ENCODE measurements at places on chromosomes 5 and 9.

GRCh38 chr5:154166901-154167791 is 23.4 kb upstream of the GALNT10 start:
- no peak for DNase-seq

DNA sequence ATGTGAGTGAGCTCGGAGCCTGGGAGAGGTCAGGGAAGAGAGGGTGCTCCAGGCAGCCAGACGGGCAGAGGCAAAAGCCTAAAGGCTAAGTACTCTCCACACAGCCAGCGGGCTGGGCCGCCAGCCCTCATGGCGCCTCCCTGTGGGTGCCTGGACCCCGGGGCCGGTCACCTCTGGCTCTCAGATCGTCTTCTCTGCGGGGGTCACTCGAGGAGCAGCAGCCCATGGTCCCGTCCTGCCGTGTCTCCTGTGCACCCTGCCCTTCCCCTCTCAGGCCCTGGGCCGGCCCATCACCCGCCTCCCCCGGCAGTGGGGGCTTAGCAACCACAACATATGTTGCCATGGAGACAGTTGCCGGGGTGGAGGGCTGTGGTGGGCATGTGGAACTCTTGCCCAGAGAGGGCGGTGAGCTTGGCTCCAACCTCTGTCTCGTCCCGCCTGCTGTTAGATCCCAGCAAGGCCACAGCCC is 4.2 kb downstream of the AK1 start:
- DNase-seq: no peak

DNA sequence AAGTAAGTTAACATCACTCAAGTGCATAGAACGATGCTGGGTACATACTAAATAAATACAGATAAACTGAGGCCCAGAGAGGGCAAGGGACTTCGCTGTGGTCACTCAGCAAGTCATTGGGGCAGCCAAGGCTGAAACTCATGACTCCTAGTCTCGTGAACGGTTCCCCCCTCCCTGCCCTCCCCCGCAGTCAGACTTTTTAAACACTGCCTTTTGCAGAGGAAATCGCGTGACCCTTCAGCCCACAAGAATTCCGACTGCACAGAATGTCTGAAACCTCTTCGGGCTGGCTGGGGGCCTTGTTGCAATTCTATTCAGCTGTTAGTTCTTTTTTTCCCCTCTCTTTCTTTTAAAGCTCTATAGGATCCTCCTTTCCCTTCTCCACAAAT is 28.1 kb downstream of the NEK6 start:
- DNase-seq: no peak

- DNase-seq: no peak
Measured at GRCh38 chr5:87184605-87185004, 83.1 kb upstream of the RASA1 start.

GRCh38 chr9:114263853-114264510 is 58.9 kb upstream of the ORM1 start:
- no peak for DNase-seq

GRCh38 chr5:42879291-42879690 is 67.6 kb upstream of the SELENOP start:
- no peak for DNase-seq

- DNase-seq: no peak
Measured at GRCh38 chr9:89439571-89439970, 58.3 kb downstream of the SEMA4D start.

DNA sequence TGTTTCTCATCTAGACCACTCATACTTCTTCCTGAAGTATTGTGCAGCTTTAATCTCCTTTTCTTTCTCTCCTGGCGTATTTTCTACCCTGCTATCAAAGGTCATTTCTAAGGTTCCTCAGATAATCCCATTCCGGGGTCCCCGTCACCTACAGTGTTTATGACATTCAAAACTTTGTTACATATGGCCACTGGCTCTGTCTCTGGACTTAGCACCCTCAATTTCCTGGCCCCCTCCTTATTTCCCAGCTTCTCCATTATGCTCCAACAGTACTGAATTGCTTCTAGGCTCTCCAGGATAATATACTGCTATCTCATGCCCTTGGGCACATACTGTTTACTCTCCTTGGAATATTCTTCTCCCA is 31.2 kb downstream of the RFK start:
- no peak for DNase-seq

DNA sequence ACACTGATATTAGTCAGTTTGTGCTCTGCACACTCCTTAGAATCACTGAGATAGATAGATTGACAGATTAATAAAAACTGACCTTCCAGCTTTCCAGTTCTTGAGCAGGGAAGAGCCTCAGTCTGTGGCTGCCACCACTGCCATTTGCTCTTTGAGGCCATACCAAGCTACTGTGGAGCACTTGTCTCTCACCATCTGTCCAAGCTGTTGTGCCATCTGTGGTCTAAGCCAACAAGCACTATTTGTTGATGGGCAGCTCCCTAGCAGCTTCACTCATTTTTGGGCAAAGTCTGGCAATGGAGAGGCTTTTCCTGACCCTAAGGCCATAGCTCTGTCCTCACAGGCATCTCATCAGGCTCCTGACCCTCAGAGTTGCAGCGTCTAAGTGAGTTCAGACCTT is 30.4 kb downstream of the HTR1A start:
- no peak for DNase-seq

GRCh38 chr5:132227485-132228240 is at the start of gene P4HA2:
TSS of gene P4HA2 (minus strand) at chr5:132227853. CDS start at chr5:132218626, 9,227 bp downstream.
- peak; percentile 45 for DNase-seq

DNA sequence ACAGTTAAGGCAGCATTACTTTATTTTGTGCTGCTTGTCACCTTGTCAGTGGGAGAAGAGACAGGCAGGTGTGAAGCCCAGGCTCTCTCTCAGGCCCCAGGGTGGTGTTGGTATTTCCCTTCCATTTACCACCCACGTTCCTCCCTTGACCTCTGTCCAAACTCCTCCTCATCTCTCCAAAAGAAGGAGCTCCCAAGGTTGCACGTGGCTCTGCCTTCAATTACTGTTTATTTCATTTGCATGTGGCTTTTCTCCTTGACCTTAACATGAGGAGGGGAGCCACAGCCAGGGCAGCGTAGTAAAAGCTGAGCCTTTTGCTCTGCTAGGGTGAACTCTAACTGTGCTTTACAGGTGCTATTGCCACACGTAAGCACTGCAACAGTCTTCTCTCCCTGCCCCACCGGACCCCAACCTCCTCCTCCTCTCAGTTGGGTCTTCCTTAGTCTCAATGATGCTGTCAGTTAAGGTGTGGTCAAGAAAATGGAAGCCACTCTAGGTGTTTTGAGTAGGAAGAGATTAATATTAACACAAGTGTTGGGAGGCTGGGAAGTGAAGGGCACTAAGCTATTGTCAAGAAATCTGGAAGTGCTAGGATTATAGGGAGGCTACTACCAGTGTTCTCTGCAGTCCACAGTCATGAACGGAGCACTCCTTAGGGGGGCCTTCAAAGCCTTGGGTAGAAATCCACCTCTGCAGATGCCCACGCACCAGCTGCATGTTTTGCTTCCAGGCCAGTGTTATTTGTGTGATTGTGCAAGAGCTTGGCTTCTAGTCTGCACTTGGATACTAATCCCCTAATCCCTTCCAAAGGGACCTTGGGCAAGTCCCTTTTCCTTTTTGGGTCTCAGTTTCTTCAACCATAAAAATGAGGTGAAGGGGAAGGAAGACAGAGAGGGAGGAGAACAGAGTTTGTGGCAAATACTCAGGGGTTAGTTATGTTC is 3.9 kb upstream of the ALDH1B1 start:
- DNase-seq: no peak

DNA sequence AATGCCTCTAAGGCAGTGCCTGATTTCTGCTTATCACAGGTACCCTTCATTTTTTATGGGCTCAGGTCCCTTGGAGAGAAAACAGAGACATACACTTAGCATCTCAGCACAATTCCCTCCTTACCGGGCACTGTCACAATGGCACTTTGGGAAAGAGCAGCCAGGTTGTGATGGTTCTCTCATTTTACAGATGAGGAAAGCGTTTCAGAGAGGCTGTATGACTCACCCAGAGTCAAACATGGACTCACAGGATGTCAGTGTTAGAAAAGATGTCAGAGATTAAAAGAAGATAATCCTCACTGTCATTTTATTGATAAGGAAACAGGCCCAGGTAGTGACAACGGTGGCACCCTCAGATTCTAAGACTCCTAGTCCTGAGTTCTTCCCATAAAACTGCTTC is 12.0 kb upstream of the SLC31A2 start:
- DNase-seq: no peak

DNA sequence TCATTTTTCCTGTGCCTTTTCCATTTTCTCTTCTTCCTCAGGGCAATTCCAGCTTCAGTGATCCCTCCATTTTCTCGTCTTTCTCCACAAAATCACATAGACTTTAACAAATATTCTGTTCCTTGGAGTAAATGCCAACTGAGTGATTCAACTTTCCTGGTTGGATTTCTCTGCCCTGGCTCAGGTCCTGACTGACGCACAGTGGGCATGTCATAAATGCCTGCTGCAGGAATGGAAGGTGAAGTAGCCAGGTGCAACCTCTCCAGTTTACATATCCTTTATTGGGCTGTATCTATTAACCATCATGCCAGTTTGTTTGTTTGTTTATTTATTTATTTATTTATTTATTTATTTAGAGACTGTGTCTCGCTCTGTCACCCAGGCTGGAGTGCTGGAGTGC is 95.1 kb downstream of the MEF2C start:
- DNase-seq: no peak

GRCh38 chr5:26563979-26564378 is 474.4 kb downstream of the CDH9 start:
- no peak for DNase-seq

DNA sequence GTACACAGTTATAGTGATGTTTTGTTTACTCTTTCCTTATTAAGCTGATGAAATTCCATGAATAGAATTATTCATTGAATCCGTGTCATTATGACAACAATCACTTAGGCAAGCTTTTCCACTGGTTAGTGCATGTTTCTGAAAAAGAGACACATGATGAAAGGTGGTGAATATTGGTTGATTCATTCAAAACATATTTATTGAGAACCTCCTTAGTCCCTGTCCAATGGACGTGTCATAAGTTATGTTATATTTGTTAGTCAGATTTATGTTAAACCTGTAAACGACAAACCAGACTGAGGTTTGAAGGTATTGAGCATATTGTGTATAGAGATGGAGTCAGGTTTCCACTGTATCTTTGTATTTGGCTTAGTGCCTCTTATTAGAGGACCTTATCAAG is 1888.9 kb upstream of the CDH6 start:
- DNase-seq: no peak

DNA sequence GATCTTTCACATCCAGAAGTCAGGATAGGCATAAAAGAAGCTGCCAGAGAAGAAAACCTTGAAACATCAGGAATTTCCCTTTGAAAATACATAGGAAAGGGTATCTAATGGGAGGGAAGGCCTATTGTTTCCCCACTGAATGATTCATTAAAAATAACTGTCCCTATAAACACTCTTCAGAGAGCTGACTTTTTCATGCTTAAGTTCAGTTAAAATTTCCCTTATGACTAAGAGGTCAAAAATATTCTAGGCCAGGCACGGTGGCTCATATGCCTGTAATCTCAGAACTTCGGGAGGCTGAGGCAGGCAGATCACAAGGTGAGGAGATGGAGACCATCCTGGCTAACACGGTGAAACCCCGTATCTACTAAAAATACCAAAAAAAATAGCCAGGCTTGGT is 499.5 kb downstream of the ENC1 start:
- no peak for DNase-seq

- DNase-seq: no peak
Measured at GRCh38 chr9:127813686-127814226, 11.1 kb downstream of the FPGS start.

GRCh38 chr5:68225188-68225910 is 9.8 kb downstream of the PIK3R1 start:
- DNase-seq: no peak

DNA sequence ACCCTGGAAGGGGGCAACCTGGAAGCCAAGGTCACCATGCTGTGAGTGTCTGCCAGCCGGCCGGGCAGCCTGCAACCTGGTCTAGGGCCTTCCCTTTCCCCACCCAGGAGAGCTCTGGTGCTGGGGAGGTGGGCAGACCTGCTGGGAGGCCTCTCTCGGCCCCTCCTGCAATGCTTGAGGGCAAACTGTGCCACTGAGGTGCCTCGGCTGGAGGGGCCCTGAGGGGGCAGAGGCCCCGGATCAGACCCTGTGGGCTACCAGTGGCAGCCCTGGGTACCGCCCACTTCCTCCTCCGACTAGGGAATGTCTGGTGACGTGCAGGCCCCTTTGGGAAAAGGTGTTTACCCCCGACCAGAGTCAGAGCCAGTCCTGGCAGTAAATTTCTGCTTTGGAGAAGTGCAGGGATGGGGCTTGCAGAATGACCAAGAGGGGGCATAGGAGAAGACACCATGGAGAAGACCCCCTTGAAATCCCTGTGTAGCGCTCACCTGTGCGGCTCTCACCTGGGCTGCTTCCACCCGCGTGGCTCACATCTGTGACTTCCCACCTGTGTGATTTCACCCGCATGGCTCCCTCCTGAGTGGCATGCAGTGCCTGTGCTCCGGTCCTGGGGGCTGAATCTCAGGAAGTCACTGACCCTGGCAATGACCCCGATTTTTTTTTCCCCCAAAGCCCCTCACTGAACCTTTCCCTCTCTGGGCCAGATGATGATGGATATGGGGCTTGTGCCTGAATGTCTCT is 1.1 kb downstream of the LCN1 start:
- no peak for DNase-seq

DNA sequence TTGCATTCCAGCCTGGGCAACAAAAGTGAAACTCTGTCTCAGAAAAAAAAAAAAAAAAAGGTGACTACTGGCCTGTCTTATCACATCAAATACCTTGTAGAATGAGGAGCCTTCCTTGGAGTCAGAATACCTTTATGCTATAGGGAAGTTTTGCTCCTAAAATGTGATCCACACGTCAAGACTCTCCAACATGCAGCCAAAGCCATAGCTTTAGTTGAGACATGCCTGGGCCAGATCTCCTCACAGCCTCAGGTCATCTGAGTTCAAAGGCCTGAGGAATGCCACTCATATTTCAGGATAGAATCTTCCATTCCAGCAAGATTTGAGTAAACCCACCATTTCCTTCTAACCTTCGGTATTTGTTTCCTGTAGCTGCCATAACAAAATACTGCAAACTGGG is 13.7 kb upstream of the SOWAHA start:
- DNase-seq: no peak

GRCh38 chr5:39395521-39395920 is 29.3 kb downstream of the DAB2 start:
- DNase-seq: no peak

Data from stimulated activated CD4-positive, alpha-beta T cell treated with anti-CD3 and anti-CD28 coated beads, Interleukin-2, amount 100 ng/mL, for 48 hours (primary cell).